COR-L47 (cell line): ENCODE measurements at places on chromosomes 1 and 21.

- no peak for DNase-seq
Observed at GRCh38 chr1:156822680-156823079, 6.0 kb upstream of the SH2D2A start.

- DNase-seq, result no peak
Observed at GRCh38 chr1:86382878-86383277, 13.2 kb downstream of the ODF2L start.

- no peak for DNase-seq
Observed at GRCh38 chr21:17048974-17049373, 463.9 kb upstream of the CXADR start.

GRCh38 chr1:190252046-190252445 is 225.6 kb downstream of the BRINP3 start:
- no peak for DNase-seq

DNA sequence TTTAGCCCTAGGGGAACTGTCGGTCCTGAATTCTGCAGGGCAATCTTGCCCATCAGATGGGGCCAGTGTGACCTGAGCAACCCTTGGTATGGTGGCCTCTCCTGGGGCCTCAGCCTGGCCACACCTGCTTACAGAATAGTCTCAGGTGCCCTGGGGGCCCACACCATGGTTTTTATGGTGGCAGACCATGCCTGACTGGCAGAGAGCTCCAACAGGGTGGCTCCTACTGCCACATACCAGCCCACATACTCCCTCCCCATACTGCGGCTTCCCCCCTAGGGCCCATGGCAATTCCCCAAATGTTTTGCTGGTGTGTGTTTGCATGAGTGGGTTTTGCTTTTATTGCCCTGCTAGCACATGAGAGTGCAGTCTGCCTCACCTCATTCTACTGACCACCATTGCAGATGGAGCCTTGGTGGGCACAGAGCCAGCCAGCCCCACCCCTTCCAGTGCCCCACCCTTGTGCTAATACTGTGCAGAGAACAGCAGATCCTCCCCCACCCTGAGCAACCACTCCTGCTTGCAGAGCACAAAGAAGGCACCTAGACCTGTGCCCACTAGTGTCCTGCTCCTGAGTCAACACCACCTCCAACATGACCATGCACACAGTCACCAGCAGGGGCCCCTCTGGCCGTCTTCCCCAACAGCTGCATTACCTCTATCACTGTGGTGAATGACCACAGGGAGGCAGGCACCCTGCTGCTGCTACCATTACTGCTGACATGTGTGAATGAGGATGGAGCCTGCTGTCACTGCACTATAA is 86.8 kb downstream of the GDAP2 start:
- peak; percentile 13 for DNase-seq

DNA sequence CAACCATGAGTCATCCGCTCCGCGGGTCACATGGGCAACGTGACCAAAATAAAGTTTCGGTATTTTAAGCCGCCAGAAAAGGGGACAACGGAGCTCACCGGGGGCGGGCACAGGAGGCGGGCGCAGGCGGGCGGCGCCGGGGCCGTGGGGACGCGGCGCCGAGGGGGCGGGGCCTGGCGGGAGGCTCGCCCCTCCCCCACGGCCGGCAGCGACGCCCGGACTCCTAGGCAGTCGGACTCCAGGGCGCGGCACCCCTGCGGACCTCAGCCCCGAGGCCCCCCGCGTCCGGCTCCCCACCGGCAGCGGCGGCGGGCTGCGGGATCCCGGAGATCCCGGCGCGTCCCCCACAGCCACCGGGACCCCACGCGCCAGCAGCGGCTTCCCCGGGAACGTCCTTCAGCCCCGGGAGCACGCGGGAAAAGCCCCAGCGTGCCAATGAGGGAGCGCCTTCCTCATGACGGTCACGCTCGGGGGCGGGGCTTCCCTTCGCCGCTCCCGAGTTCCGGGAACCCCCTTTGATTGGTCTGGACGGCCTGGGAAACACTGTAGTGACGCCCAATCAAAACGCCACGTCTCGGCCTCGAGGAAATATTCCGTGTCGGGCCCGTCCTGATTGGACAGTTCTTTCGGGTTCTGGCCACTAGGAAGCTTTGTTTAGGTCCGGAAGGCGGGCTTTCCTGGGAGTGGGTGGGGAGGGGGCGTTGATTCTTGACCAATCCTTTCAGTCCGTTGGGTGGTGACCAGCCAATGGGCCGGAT is 515 bp upstream of the CAMTA1 start:
- DNase-seq, result peak; percentile 100

- no peak for DNase-seq
Observed at GRCh38 chr21:44304877-44305293, 5.0 kb downstream of the PFKL start.

- peak; percentile 16 for DNase-seq
Observed at GRCh38 chr21:41631564-41632461, 123.9 kb upstream of the TMPRSS2 start.

DNA sequence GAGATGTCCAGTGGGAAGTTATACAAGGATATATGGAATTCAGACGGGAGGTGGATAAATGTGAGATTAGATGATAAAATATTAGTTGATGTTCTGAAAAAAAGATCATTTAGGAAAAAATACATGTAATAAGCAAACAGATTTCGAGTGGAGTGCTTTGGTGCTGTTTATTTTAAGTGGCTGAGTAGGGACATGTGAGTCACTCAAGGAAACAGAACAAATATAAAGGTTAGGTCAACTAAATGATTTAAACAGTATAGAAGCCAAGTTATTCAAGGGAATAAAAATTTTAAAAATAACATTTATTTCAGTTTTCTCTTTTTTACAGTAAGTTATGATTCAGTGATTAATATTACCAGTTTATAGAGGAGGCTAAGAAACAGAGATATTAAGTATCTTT is 1046.7 kb upstream of the B3GALT2 start:
- DNase-seq, result no peak

- no peak for DNase-seq
Observed at GRCh38 chr21:43971201-43971991, 40.7 kb upstream of the TRAPPC10 start.

DNA sequence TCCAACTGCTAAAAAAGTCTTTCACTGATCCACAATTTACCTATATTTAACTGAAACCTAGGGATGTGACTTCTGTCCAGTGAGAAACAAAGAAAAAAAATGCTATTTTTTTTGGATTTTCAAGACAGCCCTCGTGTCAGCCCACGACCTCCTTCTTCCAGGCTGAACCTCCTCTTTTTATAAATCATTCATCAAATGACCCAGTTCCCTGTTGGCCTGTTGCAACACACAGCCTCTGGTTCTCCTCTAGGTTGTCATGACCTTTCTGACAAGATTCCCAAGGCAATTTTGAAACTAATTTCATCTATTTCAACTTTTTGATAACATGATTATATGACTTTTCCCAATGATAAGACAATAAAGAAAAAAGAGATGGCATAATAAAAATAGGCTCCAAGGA is 74.6 kb downstream of the PGBD5 start:
- no peak for DNase-seq

DNA sequence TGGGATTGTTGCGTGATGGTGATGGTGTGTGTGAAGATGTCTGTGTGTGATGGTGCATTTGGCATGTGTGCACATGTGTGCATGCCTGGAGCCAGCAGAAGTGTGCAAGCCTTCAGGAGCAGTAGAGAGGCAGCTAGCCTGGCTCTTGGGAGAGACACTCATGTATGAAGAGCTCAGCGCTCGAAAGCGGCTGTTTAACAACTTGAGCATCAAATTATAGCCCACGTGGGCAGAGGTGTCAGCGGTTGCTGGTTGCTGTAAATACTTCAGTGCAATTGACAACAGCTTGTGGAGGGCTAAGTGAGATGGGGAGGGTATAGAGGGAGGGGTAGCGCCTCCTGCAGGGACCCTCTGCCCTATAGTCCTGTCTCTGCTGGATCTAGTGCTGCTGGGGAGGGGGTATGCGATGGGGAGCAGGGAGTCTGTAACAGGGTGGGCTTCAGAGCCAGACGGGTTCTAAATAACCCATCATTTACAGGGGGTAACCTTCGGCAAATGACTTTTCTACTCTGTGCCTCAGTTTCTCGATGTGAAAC is 21.5 kb downstream of the FOXD2 start:
- no peak for DNase-seq

DNA sequence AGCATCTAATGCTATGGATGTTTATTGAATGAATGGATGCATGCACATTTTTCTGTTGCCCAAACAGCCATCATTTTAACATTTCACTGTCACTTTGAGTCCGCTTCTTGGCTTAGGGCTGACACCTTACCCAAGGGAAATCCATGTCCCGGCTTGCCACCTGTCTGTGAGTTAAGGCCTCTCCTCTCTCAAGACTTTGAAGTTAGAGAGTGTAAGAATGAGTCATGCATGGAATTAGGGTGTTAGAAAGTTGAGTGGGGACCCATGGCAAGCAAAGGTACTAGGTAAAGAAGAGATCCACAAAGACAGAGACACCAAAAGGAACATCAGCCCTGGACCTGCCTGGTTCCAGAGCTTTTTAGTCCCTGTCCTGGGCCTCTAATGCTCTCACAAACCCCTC is 35.1 kb downstream of the ATP1A1 start:
- no peak for DNase-seq

DNA sequence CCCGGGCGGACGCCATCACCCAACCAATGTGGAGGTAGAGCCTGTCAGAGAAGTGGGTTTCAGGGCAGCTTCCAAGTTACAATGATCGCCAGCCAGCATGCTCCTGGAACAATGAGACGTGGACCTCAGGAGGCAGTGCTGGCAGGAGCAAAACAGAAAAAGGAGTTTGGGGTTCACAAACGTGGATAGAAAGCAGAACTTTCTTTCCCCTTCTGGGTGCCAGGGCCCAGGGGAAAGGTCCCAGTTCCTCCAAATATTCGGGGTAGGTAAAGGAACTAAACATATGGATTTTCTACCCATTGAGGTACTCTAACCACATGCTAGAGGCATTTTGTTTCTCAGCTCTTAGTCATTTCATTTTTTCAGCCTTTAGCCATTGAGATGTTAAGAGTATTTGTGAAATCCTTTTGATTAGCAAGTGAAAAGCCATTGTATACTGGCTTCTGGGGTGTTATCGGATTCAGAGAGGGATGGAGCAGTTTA is 488.4 kb upstream of the ADGRL2 start:
- no peak for DNase-seq
